ENCODE measurements at places on chromosomes 1 and 21. TPM values are rescaled to one million over a fixed set of nuclear protein-coding genes. Genes with fewer than 3 reads are reported as not detected.

HES5 gene
- not detected for total RNA-seq

RAB29 gene
- 72.3 TPM for total RNA-seq

GRCh38 chr1:186871784-186872183 lies 43.0 kb downstream of the PLA2G4A start:
- DNase-seq = no peak

GRCh38 chr1:51543858-51544257 lies 24.8 kb upstream of the EPS15 start:
- no peak for DNase-seq

DNA sequence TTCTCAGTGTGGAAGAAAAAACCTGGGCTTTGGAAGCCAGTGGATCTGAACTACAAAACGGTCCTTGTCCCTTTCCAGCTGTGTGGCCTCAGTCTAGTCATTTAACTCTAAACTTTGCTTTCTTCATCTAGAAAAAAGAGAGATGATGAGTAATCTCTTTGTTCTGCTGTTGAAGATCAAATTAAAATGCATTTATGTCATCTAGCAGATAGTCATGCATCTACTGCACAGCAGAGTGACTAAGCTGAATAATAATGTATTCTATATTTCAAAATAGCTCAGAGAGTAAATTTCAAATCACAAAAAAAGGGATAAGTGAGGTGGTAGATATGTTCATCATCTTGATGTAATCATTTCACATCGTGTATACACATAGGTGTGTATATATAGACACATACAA lies 473.2 kb downstream of the DSCAM start:
- no peak for DNase-seq

DNA sequence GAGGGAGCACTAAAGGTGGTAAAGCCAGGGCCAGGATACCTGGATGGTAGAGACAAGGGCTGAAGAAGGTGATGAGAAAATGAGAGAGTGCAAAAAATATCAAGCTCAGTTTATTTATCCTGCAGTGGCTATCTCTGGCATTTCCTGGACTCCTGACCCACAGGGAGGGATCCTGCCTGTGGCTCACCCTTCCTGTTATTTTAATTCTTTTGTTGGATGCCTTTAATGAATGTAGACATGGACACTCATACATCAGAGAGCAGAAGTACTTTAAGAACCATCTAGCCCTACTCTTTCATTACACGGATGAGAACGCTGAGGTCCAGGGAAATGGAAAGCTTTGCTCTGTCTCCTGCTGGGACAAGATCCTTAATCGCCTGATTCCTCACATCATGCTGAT lies 20.6 kb downstream of the JUN start:
- DNase-seq = no peak

- no peak for DNase-seq
These were observed 3.1 kb downstream of the CCDC190 start for GRCh38 chr1:162857850-162858249.

DNA sequence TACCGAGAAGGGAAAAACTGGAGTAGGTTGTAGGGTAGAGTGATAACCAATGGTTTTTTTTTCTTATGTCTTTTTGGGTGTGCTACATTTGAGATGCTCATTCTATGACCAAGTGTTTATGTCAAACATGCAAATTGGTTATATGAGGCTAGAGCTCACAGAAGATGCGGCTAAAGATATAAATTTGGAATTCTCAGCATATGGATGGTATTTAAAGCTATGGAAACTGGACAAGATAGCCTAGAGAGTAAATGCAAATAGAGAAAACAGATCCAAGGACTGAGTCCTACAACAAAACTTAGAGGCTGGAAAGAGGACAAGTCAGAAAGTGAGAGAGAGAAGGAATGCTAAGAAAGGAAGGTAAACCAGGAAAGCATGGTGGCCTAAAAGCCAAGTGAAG lies 7.4 kb downstream of the GDAP2 start:
- DNase-seq = no peak

DNA sequence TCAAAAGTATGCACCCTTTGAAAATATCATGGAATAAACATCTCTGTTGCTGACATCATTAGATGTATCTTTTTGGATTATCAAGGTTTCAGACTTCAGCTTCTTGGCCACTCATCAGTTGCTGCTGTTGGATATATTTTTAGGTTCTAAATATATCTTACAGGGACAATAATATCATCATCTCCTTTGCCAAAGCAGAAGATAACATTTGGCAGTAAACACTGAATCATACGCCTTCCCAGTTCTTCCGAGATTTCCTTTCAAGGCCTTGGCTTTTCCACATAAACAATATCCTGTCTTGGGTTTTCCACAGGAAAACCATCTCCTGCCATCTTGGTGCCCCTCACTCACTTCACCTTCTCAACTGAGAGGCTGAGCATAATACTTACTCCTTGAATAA lies 39.3 kb downstream of the RGS7 start:
- DNase-seq = no peak

Measured in activated CD4-positive, alpha-beta memory T cell treated with anti-CD3 and anti-CD28 coated beads, Interleukin-2, amount 10 ng/mL, durations not matched to agents 7 days and 5 days (primary cell).